ENCODE measurements at places on chromosomes 12 and 14.

GRCh38 chr12:79747274-79747673, 56.5 kb upstream of the PAWR start:
- no peak for DNase-seq

GRCh38 chr14:71932229-71932981, at the start of gene RGS6:
Gene RGS6 (plus strand): TSS chr14:71932429.
- no peak for DNase-seq

- no peak for DNase-seq
Observed at GRCh38 chr12:65123435-65124063, 2.4 kb upstream of the WIF1 start.

DNA sequence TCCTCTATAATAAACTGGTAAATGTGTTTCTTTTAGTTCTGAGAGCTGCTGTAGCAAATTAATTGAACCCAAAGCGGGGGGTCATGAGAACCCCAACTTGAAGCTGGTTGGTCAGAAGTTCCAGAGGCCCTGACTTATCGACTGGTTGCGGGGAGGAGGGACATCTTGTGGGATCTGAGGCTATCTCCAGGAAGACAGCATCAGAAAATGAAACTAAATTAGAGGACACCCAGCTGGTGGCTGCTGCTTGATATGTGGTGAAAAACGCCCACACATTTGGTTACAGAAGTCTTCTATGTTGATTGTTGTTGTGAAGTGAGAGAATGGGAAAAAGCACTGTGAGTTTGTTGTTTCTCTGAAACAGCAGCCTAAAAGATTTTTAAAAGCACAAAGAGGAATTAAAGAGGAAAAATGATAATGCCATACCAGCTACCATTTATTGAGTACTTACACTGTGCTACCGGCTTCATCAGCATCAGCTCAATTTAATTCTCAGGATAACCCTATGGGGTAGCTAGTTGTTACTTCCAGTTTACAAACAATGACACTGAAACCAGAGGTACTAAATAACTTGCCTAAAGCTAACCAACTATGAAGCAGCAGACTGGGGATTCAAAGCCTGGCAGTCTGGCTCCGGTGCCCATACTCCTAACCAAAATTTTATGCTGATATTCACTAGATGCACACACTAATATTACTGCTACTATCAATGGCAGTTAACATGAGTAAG, 24.3 kb downstream of the DDX24 start:
- DNase-seq, result no peak

GRCh38 chr12:52305921-52306705, 14.8 kb upstream of the KRT81 start:
- DNase-seq, result no peak

GRCh38 chr12:8040791-8041190, 8.3 kb downstream of the FOXJ2 start:
- no peak for DNase-seq

- DNase-seq, result no peak
Observed at GRCh38 chr12:41254004-41254914, 66.1 kb downstream of the PDZRN4 start.

GRCh38 chr14:60420050-60420449, 65.8 kb downstream of the C14orf39 start:
- DNase-seq, result no peak

DNA sequence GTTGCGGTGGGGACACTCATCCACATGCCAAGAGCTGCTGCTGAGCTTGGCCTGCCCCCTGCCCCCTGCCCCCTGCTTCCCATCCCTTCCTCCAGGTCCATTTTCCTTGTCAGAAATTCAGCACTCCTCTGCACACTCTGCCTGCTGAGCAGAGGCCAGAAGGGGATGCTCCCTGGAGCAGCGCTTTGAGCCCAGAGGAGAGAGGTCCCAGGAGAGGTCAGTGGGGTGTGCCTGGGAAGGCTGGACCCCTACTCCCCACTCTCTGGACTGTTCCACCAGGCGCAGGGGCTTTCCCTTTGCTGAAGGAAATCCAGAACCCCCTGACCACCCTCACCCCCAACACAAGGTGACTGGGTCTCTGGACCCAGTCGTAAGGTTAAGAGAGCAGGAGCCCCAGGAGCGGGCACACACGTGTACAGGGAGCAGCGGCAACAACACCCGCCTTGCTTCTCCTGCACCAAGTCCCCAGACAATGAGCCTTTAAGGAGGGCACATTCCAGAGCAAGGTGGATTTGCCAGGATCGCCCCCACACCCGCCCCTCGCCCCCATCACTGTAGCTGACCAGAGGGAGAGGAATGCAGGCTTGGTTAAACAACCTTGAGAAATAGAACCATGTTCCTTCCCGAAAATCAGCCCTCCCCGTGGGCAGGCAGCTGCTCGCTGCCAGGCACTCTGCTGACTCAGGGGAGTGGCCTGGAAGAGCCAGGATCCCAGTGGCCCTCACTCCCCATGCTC, 30.7 kb downstream of the ISCA2 start:
- DNase-seq, result no peak

DNA sequence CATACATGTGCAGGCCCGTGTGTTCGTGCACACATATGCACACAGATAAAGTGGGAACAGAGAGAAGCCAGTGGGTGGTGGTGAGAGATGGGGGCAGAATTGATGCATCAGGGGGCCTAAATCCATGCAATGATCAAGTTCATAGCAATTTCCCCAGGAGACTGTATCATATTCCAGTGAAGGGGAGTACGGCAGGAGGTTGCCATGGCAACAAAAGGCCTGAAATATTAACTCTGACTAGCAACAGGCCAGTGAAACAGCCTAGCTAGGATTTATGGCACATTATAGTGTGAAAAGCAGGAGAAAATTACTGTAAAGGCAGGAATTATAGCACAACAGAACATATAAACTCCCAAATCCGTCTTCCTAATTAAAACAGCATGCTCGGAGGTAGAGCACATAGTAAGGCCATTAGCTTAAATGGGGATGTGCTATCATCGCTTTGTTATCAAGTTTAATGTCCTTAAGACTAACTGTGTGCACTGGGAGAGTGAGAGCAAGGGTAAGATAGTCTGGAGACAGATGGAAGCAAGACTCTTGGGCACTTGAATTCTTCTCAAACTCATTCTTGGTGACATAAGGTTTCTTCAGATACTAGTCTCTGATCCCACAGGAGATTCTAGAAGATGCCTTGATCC, 806.3 kb downstream of the DIO2 start:
- DNase-seq, result no peak

- DNase-seq, result no peak
Observed at GRCh38 chr14:100470523-100470897, 116.7 kb downstream of the BEGAIN start.

DNA sequence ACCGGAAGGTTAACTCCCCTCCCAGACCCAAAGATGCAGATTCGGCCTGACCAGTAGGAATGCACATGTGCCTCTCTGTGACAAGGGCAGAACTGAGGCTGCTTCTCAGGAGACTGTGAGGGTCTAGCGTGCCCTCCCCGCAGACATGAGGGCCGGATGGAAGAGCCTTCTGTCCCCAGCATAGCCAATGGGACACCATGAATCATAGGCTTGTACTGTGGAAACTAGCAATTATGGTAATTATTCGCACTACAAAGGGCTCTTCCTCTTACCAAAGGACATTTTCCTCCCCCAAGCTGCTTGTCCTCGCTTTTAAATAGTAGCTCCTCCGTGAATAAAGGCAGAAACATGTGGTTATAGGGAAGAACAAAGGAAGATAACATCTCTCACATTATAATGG, 6.2 kb downstream of the COA8 start:
- DNase-seq, result no peak

GRCh38 chr14:105153739-105154475, 14.7 kb downstream of the JAG2 start:
- DNase-seq, result no peak

- no peak for DNase-seq
Observed at GRCh38 chr12:6315704-6316597, 5.5 kb downstream of the PLEKHG6 start.

GRCh38 chr12:15208871-15209656, 12.2 kb downstream of the RERG start:
- DNase-seq, result no peak

DNA sequence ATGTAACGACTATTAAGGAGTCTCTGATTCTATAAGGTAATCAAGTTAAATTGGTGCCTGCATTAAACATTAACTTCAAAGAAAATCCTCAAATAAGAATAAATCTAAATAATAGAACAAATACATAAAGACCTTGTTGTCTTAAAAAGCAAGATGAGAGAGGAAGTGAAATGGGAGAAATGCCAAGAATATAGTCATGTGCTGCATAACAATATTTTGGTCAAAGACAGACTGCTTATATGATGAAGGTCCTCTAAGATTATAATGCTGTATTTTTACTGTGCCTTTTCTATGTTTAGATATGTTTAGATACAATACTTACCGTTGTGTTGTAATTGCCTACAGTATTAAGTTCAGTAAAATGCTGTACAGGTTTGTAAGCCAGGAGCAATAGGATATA, 213.6 kb downstream of the C12orf42 start:
- no peak for DNase-seq

DNA sequence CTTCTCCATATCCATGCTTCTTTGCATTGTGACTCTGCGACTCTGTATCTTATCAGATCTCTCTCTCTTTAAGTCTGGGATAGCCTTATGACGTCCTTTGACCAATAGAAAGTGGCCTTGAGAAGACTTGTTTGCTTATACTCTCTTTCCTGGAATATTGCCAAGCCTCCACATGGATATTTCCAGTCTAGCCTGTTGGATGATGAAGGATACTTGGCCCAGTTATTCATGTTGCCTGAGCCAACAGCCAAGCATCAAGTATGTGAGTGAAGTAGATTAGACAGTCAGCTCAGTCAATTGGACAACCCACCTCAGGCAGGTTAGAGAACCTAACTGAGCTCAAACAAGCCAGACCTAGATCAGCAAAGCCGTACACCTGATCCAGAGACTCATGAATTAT, 864.2 kb upstream of the MGAT4C start:
- no peak for DNase-seq

DNA sequence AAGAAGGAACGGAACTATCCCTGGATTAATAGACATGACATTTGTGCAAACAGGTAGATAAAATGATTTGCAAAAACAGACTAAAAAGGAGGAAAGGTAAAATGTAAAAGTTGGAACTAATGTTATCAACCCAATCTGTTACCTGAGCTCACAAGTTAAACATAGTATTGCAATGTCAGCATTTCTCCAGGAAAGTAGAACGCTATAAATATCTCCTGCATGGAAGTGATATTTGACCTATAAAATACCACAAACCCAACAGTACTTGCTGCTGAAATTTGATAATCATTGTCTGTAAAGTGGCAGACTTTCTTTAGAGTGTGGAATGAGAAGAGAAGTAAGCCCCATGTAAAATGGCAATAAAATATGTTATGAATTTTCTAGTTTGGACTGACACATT, 1435.7 kb downstream of the LRFN5 start:
- no peak for DNase-seq

- DNase-seq, result no peak
Observed at GRCh38 chr14:22194664-22195063, 394.4 kb downstream of the DAD1 start.

DNA sequence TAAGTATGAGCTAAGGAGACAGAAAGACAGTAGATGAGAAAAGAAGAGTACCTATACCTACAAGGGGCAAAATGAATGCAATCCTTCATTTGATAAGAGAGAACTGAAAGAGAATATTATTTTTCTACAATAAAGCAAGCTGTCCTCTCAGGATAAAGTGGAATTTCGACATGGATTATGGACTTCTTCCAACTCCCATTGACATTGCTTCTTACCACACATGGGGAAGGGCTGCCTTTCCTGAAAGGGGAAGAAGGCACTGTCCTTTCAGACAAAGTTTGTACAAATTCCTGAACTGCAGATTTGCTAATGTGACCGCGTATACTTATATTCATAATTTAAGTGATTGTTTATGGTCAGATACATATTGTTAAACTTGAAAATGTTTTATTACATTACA, 4.3 kb upstream of the HEBP1 start:
- no peak for DNase-seq

DNA sequence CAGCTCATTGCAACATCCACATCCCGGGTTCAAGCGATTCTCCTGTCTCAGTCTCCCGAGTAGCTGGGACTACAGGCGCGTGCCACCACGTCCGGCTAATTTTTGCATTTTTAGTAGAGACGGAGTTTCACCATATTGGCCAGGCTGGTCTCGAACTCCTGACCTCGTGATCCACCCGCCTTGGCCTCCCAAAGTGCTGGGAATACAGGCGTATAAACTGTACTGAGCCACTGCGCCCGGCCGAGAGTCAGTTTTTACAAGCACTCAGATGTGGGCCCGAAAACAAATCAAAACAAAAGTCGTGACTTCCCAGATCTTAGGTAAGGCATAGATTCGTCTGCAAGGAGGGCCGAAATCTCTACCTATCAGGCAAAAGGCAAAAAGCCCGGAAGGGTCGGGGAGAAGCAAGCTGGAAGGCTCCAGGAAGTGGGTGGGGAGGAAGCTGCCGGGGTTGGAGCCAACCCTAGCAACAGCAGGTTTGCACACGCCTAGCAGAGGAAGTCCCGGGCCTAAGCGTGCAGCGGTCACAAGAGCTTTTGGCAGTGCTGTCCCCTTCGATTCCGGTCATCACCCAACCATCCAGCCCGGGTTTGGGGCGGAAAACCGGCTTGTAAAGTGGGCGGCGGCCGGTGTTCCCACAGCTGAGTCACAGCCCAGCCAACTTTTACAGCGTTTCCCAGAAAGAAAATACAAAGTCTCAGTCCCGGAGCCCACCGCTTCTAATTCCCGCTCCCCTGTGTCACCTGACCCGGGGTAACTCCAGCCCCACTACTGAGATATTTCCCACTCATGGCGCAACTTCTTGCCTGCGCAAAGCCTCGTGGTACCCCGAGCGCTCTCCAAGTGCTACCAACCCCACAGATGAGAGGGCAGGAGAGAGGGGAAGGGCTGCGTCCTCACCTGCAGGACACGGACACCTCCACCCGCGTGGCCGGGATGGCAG, 583 bp downstream of the CPNE8 start:
- DNase-seq, result no peak

- no peak for DNase-seq
Observed at GRCh38 chr14:99870617-99871016, 77.4 kb downstream of the EML1 start.

- DNase-seq, result no peak
Observed at GRCh38 chr12:8946733-8947132, 2.7 kb downstream of the M6PR start.

- no peak for DNase-seq
Observed at GRCh38 chr12:83739607-83740006, 1052.9 kb downstream of the TMTC2 start.

DNA sequence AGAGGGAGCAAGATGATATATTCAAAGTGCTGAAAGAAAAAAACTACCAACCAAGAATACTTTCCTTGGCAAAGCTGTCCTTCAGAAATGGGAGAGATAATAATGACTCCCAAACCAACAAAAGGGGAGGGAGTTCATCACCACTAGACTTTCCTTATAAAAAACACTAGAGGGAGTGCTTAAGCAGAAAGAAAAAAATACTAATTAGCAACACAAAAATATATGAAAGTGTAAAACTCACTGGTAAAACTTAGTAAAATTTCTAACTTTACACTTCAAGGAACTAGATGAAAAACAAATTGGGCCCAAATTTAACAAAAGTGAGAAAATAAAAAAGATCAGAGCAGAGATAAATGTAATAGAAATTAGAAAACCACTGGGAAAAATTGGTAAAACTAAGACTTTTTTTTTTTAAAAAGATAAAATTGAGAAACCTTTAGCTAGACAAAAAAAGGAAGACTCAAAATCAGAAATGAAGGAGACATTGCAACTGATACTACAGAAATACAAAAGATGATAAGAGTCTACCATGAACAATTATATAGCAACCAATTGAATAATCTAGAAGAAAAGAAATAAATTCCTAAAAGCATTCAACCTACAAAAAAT, 60.4 kb upstream of the FAR2 start:
- no peak for DNase-seq
